ENCODE measurements at places on chromosomes 11 and 22. TPM values are rescaled to one million over a fixed set of nuclear protein-coding genes. Genes with fewer than 3 reads are reported as not detected.

- DNase-seq: no peak
These were observed 100.0 kb downstream of the TMEM135 start for GRCh38 chr11:87137711-87138110.

DNA sequence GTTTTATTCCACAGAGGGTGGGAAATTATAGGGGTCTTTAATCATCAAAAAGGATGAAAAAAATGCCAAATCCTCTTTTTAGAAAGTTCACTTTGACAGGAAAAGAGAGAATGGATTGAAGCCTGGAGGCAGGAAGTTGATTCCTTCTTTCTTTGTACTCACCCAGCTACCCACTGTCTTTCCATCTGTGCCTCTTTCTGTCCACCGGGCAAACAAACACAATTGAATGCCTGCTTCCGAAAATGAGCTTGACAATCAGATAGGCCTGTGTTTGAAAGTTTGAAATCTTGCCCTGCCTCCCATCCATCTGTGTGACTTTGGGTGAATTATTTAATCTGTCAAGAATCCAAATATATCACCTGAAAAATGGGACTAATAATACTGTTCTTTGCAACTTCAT, 81.1 kb downstream of the SCN3B start:
- no peak for DNase-seq

DNA sequence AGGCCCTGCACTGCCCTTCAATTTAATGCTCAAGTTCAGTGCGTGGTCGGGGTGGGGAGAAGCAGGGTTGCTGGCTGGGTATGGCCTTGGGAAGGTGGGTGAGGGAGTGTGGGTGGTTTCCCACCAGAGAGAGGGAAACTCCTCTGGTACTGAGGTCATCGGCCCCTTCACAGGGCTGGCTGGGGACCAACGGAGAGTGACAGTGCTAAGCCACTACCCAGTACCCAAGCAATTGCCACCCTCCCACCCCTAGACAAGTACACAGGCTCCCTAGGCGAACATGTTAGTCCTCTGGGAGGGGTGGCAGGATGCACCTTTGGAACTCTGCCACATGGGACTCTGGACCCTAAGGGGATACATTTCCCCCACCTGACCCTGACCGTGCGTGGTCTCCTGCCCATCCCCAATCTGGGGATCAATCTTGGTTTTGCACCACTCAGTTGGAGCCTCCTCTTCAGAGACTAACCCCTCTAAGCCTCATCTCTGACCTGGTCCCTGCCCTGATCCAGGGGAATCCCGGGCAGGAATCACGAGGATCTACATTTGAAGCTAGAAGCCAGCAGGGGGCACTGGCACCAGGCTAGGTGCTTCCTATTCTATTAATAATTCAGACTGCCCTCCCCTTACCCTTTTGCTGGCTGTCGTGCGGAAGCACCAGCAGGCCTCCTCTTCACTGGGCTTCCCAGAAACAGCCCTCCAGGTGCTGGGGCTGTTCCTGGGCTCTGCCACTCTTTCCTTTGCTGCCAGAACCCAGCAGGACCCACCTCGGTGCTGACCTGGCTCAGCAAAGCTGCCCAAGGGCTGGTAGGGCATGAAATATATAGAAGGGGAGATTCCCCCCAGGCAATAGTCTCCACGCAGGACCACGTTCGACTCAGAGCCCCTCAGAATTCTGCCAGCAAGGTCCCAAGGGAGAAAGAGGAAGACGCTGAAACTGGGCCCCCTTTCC, 377.7 kb downstream of the TENM4 start:
- no peak for DNase-seq

DNA sequence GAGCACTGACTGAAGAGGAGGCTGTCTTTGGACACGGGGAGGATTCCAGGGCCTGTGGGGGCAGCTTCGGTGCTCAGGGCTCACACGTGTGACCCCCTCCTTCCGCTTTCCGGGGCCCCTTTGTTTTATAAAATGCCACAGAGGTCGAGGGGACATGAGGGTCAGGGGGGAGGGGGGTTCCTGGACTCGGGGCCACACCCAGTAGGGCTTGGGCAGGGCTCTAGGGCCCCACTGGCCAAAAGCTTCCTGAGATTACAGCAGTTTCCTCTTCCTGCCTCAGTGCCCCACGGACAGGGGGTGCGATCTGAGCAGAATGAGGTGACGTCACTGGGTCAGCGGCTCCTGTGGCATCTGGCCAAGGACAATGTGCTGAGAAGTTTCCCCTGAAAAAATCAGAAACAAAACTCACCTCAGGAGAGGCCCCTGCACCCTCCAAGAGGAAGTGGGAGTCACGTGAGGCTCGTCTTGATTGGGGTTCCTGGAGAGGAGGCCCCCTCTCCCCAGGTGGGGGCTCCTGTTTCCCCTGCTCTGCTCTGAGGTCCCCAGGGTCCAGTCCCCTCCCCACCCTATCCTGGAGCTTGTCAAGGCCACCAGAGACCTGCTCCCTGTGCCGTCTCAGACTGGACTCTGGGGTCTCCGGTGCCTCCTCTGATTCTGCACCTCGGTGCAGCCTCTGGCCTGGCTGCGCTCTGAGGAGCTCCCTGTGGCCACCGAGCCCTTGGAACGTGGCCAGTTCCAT, 6.4 kb upstream of the IFITM3 start:
- peak; percentile 93 for DNase-seq

GRCh38 chr11:11073996-11074395, 216.1 kb upstream of the ZBED5 start:
- DNase-seq: no peak

GRCh38 chr11:14611939-14612338, 31.7 kb upstream of the PDE3B start:
- no peak for DNase-seq

GRCh38 chr11:10637731-10638151, 55.8 kb downstream of the IRAG1 start:
- DNase-seq: no peak

- DNase-seq: no peak
These were observed 886 bp upstream of the P4HA3 start for GRCh38 chr11:74312326-74312725.

GRCh38 chr11:81112718-81113117, 1620.9 kb downstream of the FAM181B start:
- DNase-seq: no peak

GRCh38 chr11:19013181-19013857, 47.2 kb downstream of the MRGPRX2 start:
- no peak for DNase-seq

DNA sequence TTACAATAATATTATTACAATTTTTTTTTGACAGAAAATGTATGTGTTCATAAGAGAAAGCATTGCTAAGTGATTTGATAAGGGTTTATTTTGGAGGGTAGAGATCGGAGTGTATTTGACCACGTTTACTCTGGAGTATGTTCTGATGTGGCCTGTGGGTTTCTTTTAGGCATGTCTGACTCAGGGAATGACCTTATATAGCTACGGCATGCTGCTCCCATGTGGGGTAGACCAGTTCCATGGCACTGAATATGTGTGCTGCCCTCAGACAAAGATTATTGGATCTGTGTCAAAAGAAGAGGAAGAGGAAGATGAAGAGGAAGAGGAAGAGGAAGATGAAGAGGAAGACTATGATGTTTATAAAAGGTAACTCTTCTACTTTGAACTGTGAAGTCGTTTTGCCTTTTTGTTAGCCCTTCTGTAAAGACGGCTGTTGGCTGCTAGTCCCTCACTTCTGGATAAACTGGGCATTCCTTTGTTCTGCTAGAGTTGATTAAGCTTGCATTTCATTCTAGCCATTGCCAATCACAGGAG, 38.1 kb upstream of the ST14 start:
- no peak for DNase-seq

DNA sequence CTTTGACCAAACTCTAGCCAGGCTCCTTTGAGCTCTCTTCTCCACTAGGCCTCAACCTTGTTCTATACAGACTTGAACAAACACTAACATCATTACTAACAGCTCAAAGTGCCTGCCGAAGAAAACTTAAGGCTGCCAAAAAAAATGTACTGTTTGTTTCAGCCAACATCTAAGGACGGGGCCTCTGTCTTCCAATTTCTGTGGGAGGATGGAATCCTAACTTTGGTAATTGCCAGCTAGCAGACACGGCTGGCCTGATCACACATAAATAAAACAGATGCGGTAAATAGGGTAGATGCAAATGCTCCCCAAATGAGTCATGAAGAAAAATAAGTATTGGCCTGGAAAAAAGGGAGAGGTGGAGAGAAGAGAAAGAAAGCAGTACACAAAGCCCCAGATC, 394.3 kb downstream of the TMEM135 start:
- DNase-seq: no peak

DNA sequence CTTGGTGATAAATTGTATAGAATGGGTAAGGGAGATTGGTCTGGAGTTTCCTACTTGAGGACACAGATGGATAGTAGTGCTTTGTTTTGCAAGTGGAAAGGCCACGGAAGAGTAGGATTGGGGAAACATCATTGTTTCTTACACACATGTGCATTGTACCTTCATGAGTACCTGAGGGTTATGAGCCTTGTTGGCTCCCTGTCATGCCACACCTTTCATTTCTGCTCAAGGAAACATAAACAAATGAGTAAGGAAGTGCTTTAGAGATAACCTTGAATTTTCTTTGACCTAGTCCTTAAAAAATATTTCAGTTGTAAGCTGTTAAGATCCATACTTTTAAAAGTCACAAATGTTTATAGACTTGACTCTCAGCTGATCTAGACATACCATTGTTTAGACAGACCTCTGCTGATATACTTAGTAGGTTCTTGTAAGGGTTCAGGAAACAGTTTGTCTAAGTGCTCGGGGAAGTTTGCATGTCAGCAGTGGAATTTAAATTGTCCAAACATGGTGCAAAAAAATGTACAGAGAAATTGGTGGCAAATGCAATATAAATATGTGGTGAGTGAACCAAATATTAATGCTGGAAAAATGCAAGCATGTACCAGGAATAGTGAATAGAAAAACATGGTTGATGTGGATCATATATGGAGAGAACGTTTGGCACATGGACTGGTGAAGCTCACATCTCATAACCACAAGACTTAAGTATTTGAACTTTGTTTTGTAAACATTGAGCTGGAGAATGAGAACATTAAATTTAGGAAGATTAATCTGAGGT, 40.9 kb downstream of the GAS2 start:
- DNase-seq: no peak

DNA sequence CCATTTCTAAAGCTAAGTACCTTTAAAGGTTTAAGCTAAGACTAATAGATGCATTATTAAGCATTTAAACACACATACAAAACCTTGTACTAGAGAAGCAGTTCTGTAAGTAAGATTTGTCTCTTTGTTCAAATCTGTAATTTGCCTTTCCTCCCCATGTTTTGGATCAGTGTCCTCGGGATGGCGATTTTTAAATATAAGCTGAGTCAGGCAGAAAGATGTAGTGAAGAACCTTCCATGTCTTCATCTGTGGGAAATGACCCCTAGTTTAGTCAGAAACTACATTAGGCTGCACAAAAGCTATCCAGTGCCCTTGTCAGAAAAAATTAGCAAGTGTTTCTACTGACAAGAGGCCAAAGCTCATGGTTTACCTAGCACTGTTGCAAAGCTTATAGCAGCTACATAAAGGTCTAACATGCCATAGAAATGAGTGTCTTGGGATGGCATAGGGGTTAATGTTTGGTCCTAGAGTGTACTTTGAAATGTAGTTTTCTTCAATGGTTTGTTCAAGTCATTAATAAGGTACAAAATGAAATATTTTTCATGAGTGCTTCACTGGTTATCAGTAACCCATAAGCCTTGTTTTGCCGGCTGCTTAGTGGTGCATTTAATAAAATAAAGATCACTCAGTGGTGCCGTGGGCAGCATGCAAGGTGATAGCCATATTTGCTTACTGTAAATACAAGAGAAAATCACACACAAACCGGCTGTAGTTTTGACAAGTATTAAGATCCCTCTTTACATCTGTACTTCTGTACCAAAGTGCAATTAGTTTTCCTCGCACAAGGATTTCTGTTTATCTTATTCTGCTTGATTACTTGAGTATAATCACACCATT, 139.8 kb downstream of the ELP4 start:
- no peak for DNase-seq

Gene POU2F3
- not detected for total RNA-seq

DNA sequence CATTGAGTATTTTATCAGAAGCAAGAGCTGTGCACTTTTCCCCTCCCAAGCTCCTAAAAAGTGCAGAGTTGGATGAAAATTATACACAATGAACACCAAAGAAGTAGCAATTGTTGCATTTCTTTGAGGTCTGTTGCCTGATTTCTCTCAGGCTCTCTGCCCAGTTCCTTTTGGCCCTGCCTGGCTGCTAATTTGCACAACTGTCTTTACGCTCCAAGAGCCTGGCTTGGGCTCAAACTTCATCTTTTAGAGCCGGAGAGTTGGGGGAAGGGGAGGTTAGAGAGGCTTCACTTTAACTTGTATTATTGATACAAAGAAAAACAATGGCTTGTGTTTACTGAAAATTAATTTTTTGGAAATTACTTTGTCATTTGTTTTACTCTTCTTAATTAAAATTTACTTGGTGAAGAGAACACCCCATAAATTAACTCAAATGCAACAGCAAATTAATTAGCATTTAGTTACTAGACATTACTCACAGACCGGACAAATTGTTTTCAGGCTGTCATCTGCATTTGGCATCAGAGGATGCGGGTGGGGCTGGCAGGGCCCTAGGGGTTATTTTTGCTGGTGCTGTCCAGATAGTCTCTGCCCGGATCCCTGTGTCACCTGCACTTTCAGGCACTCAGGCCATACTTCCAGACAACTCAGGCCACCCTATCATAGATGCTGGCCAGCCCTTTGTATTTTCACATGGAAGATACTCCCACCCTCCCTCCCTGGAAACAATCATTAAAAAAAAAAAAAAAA, 407.3 kb downstream of the NXPE2 start:
- DNase-seq: no peak

GRCh38 chr22:20425566-20426258, 11.9 kb downstream of the SCARF2 start:
- no peak for DNase-seq

Gene CRYBA4
- total RNA-seq: not detected

Gene IGLL5
- total RNA-seq: not detected
